ENCODE measurements at places on chromosomes 7 and 10.

DNA sequence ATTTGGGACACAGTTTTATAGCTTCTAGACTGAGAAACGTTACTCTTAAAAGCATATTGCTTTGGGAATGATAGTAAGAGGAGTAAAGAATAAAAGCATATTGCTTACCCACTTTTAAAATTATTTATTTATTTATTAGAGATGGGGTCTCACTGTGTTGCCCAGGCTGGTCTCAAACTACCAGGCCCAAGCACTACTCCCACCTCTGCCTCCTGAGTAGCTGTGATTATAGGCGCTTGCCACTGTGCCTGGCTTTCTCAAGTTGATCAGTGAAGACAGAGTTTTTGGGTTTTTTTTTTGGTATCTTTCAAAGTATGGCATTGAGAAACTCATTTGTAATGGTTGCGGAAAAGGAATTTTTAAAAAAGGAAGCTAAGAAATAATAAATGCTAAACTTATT, 68.0 kb downstream of the AHCYL2 start:
- no peak for DNase-seq

GRCh38 chr10:95456516-95456915, 104.7 kb downstream of the SORBS1 start:
- no peak for DNase-seq

DNA sequence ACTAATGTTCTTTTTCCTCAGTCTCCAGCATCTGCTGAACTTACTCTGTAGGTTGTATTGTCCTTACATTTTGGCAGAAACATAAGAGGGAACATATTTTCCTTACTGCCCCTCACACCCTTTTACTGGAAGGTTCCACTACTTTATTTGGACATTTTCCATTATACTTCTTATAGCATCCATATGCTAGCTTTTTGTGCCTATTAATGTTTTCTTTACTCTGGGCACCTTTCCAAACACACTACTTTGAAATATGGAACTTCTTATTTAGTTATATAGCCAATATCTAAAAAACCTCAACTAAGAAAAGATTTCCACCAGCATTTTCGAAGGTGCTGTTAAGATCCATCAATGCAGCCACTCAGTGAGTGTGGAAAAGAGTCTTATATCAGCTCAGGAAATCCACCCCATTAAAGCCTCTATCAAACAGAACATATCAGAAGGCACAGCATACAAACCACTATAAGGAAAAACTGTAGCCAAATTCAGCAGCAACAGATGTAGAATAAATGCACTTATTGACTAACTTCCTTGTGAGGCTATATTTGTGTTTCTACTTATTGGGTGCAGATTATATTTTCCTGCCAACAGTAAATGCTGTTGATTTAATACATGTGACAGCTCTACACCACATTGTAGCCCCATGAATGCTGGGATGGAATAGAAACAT, 272.5 kb upstream of the SEMA3E start:
- no peak for DNase-seq

DNA sequence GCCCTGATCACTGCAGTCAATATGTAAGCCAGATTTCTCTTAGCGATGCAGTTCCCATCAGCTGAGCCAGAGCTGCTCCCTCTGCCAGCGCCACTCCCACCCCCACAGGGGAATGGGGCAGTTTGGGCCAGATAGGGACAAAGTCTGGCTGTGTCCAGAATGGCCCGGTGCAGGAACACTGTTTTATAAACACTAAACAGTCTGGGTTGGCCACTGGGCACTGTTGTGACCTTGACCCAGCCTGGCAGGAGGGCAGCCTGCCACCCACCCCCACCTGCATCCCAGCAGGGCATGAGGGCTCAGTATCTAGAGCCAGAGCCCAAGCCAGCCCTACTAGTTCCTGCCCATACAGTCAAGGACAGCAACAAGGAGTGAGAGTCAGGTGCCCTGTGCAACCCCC, 1.3 kb downstream of the OGDHL start:
- DNase-seq: no peak

GRCh38 chr10:1214882-1215540, 158.8 kb downstream of the WDR37 start:
- no peak for DNase-seq

- DNase-seq: no peak
Measured at GRCh38 chr10:106467506-106467905, 697.0 kb downstream of the SORCS1 start.

GRCh38 chr7:89780291-89780690, 374.0 kb upstream of the STEAP1 start:
- DNase-seq: no peak

DNA sequence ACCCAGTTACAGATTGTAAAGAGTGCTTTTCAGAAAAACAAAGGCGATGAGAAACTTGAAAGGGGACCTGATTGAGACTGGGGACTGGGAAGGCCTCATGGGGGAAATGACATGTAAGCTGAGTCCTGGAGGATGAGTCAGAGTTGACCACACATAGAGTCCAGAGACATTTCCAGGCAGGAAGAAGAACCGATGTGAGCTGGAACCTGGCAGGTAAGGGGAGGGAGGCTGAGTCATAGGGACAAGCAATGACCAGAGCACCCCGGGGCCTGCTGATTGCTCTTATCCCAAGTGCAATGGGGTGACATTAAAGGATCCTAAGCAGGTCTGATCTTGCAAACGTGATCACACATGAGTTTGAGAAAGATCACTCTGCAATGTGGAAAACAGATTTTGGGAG, 11.7 kb downstream of the TLL2 start:
- no peak for DNase-seq

DNA sequence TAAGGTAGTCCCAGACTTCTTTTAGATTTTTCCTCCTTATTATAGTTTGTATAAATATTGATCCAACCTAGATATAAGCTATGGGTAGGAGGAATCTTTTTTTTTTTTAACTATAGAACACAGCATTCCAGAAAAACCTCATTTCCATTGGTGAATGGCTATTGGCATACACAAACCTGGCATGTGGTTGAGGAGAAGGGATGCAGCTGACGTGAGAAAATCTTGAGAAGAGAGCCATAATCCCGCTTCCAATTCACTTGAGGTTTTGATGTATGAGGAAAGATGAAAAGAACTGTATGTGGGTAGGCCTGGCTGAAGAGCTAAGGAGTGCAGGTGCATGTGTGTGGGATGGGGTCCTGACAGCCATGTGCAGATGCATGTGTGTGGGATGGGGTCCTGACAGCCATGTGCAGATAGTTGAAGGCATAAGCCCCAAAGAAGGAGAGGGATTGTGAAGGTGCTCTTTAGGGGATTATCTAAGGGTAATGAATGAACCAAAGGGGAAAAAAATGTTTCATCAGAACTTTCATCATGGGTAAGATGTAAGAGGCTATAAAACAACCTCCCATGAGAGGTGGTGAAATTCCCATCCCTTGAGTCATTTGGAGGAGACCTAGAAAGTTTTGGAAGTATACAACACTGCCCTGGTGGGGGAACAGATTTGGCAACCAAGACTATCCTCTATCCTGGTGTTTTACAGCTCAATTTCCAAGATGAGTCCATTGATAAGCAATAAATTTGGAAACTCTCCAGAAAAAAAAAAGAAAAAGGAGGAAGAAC, 3.8 kb upstream of the PKD2L1 start:
- no peak for DNase-seq

DNA sequence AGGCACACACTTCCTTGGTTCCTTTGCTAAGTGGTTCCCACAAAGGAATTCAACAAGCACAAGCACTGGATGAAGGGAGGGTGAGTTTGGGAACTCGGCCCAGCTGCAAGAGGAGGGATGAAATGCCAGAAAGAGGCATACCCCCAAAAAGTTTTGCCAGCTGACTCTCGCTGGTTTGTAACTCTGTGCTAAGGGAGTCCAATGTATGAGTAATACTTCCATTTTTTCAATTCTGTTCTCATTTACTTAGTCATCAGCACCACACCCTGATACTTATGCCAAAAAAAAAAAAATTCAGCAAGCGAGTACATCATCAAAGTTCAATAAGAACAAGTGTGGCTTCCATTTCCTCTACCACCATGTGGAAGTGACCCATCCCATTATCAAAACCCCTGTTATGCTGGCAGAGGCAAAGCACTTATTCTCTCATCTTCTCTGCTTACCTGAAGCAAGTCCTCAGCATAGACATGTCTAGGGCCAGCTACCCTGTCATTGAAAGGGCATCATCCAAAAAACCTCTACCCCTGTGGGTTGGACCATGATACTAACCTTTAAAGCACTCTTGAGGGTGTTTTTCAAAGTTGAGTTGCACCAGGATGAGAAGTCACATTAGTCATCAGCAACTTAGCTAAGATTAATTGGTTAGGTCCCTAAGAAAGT, 6.9 kb upstream of the HYCC1 start:
- DNase-seq: no peak

- no peak for DNase-seq
Measured at GRCh38 chr7:35331730-35332678, 78.1 kb upstream of the TBX20 start.

DNA sequence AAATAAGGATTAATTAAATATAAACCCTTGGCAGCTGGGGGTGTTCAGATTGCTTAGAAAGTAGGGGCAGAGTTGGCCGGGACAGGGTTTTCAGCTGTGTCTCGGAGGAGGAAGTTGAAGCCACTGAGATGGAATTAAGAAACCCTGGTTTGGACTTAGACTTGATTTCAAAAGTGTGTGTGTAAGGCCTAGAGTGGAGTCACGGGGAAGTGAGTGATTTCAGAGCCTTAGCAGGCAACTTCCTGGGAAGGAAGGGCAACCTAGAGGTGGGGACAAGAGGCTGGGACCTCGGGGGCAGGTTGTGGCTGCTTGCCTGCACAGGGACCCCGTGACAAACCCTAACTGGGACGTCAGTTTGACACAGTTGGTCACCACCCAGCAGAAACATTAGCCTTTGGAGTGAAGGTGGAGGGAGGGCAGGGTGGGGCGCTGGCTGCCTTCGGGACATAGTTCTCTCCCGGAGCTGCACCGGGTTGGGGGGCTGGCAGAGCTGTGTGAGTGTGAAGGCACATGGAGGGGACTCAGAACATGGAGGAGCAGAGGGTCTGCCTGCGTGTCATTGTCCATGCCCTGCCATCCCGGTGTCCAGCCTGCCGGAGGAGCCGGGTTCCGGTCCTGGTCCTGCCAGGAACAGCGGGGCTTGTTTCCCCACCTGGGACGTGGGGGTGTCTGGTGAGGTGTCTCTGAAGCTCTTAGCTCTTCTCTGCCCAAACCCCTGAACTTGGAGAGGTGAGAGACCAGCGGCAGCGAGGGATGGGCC, 1.8 kb downstream of the BRI3 start:
- no peak for DNase-seq

DNA sequence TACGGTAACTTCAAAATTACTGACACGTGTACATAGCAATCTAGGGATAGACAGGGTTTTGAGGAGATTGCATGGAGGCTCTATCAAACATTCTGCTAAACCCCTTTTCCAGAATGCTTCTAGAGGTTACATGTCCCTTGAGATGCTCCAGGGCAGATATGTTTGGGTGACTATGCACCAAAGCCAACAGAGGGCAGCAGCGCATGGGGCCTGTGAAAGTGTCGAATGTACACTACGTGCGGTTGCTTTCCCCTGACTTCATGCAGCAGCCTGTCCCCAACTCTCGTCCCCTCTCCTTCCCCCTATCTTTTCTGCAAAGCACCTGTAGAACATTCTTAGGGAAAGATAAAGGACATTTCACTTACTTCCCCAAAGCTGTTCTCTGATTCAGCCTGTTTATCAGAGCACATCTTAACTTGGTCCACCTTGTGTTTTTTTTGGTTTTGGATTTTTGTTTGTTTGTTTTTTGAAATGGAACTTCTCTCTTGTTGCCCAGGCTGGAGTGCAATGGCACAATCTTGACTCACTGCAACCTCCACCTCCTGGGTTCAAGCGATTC, 90.2 kb downstream of the UBE3C start:
- no peak for DNase-seq

DNA sequence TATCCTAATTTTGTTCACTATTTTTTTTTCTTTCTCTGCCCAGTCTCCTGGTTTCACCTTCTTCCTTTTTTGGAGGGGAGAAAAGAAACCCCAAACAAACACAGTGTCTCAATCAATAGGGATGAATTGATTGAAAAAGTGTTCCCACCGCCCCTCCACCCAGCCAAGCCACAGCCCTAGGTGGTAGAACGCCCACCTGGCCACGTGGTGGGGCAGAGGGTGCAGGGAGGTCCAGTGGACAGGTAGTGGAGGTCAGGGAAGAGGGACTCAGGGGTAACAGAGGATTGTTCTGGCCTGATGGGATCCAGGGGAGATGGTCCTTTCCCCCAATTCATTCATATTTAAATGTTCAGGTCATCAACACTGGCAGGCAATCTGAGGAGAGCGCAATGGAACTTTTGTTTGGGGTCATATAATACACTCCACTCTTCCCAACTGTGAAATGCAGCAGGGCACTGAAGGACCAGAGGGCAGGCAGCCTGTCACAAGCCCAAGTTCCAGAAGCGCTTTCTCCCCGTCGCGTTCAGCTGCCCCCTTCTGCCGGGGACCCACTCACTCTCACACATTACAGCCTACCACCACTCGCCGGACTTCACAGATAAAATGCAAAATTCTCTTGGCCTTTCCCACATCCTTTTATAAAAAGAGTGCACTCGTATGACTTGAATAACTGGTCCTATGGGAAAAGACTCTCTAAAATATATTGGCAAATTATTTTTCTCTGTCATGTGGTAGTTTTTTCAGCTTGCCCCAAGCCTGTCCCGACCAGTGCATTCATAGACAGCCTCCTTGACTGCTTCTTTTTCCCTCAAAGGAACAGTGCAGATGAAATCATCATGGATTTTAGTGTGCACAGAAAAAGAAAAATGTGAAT, 1.6 kb downstream of the INHBA start:
- no peak for DNase-seq

DNA sequence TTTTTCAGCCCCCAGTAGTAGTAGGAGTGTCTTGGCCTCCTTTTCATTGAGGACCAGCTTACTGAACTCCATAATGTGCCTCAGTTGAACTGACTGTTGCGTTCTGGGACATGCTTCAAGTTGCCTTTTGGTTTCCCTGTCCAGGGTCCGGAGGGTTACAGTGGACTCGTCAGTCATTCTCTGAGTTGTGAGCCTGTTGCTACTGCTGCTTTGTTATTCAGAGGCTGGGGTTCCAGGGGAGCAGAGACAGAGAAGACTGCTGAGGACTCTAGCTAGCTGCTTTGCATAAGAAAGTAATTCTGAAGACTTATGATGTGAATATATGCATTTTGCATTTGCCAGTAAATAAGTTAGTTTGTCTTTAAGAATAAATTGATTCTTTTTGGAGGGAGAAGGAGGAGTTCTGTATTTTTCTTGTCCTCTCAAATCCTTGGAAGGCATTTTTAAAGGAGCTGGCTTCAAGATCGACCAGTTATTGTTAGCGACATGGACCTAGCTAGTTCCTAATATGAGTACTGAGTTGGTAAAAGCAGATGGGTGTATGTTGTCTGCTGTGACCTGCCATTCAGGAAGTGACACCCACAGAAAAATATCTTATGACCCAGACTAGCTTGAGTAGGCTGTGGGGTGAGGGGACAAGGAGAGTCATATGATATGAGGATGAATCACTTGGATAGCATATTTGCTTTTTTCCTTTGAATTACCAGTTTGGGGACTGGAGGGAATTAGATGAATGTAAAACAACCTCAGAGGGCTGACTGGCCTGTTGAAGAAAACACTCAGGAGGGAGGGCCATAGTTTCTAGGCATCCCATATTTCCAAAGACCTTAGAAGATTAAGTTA, 8.3 kb downstream of the PI4K2A start:
- DNase-seq: no peak

- DNase-seq: no peak
Measured at GRCh38 chr10:104922810-104923209, 281.7 kb downstream of the SORCS3 start.

- DNase-seq: no peak
Measured at GRCh38 chr10:58952747-58953466, 223.5 kb upstream of the PHYHIPL start.
